Activated CD8-positive, alpha-beta memory T cell treated with anti-CD3 and anti-CD28 coated beads for 4 hours (primary cell): ENCODE measurements at places on chromosomes 5 and 9.

GRCh38 chr5:125310749-125311148 lies 564.3 kb upstream of the ZNF608 start:
- no peak for DNase-seq

DNA sequence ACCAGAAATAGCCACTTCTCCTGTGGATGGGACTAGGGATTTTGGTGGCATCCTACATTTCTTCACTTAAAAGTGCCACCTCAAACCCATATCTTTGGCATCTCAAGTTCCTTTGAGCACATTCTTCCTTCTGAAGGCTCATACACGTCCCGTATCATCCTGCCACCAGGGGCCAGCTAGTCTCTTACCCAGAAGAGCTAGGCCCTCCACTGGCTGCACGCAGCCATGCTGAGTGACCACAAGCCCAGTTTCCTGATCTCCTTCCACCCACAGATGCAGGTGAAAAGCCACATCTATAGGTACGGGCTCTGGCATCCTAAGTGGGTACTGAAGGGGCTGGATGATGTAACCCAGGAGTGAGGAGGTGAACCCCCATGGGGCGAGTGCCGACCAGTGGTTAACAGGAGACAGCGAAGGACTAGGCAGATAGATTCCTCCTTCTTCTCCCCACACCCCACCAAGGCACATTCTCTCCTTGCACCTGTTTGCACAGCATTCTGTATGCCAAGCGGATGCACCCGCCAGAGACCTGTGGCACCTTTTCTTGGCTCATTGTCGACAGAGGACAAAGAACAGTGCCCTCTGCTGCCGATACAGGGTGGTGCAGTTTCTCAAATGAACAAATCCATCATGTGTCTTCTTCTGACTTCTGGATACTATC lies 14.4 kb upstream of the SCGB3A1 start:
- peak; percentile 24 for DNase-seq

DNA sequence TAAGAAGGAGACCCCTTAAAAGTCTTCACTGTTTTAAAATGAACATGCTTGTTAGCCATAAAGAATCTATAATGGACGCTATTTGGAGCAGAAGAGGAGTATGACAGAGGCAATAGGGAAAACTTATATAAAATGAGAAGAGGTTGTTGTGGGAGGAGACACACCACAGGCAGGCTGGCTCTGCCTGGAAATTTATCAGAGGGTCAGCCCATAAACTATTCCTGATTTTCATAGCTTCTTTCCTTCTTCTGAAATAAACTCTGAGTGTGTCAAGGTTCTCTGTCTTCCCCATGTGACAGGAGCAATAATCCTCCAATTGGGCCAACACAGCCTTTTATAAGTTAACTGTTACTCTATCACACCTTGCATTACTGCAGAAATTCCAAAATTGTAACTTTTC lies 19.6 kb upstream of the RUSC2 start:
- no peak for DNase-seq

GRCh38 chr9:95910023-95910707 lies 34.7 kb downstream of the ERCC6L2 start:
- no peak for DNase-seq

DNA sequence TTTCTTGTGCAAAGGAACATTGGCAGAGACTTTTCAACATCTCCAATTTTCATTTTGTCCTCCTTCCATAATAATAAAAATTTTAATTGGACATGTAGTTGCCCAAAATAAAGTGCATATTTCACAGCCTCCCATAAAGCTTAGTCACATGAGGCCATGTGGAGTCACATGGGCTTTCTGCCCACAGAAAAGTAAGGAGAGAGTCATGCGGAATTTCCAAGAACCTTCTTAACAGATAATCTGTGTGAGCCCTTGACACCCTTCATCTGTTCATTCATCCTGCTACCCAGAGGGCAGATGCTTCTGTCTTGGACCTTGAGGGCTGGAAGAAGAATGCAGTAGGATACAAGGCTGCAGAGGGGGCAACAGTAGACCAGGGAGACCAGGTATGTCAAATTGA lies 60.7 kb downstream of the APTX start:
- no peak for DNase-seq
